ENCODE measurements at places on chromosomes 6 and 20.

DNA sequence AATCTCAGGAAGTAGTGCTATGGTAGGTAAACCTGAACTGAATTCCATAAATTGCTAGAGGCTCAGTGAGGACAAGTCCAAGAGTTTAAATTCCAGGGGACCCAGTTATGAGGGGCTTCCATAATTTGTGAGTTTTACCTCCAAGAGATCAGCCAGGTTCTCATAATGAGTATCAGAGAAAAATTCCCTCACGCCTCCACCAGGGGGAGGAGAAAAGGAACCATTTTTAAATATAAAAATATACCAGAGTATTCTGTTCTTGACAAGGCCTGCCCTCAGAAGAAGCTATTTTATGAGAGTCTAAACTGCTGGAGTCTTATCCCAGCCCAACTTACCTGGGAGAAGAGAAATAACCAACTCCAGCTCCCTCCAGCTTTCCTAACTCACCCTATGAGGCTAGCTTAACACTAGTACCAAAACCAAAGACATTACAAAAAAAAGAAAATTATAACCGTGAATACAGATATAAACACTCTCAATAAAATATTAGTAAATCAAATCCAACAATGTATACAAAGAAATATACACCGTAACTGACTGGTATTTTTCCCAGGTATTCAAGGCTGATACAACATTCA, 158.7 kb downstream of the TFAP2A start:
- DNase-seq, result no peak

DNA sequence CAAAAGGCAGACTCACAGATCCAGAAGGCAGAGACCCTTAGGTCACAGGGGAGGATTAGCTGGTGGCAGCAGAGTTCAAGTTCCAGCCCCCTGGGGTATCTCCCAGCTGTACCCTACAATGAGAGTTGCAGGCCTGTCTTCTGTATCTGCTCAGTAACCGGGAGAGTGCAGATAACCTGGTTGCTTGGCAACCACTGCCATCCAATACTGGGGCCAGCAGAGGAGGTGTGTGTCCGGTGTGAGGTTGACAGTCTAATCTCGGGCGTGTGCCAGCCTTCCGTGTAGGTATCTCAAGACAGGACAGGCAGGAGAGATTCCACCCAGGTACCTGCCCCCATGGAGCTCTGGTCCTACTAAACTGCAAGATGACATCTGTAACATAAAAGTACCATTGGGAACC, 56.6 kb upstream of the TBC1D7 start:
- no peak for DNase-seq

DNA sequence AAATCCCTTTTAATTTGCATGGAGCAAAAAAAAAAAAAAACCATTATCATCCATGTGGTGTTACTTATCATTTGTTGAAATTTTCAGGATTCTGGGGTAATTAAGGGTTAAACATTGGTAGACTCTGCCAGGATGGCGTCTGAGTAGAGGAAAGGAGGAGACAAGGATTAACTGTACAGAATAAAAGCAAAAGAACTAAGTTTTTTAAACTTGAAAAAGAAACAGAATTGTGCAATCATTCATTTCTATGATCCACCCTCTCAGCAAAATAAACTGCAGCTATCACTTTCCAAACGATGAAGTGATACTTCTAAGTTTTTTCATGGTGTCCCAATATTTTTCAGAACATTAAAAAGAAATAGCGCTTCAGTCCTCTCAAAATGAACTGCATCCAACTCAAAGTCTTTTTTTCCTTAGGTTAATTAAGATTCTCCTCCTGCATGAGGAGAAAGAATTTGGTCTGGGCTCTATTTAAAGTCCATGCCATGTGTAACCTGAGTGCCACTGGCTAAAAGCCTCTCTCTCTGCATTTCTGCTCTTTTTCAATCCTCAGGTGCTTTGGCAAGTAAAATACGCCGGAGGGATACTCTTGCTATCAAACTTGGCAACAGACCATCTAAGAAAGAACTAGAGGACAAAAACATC, 69.5 kb upstream of the LTV1 start:
- DNase-seq, result no peak

DNA sequence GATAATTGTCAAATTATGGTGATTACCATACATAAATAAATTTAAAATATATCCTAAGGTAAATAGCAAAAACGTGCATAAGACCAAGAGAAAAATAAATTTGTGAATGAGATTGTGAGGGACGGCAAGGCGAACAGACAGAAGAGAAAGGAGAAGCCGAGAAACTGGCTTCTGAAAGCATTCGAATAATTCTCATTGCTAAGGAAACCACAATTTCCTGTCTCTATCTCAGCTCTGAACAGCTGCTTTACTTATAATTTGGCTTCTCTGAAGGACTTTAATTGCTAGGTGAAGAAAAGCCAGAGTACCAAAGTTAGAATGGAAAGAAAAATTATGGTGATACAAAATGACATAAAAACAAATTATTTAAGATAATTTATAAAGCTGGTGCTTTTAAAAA, 79.0 kb upstream of the RGS17 start:
- no peak for DNase-seq

- no peak for DNase-seq
Observed at GRCh38 chr6:132893772-132894490, 79.6 kb downstream of the RPS12 start.

DNA sequence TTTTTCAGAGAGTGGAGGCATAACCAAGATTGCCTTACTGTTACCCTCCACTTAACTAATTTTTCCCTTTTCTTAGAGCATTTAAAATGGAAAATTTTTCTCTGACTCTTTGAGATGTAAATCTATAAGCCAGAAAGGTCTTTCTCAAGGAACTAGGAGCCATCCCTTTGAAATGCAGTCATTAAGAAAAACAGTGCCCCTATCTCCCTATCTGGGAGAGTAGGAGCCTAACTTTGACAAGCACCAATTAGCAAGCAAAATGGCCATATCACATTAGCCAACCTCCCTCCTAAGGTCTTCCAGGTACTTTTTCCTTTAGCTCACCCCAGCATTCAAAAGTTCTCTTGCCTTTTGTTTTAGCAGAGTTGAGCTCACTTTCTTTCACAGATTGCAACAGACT, 570.5 kb downstream of the EPHA7 start:
- DNase-seq, result no peak

DNA sequence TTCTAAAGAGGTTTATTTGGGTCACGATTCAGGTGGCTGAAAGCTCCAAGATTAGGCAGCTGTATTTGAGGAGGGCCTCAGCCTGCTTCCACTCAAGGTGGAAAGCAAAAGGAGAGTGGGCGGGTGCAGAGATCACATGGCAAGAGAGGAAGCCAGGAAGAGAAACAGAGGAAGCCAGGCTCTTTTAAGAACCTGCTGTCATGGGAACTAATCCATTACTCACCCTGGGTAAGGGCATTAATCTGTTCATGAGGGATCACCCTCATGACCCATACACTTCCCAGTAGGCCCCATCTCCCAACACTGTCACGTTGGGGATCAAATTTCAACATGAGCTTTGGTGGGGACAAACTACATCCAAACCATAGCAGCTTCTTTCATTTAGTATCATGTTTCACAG, 53.9 kb downstream of the DHX35 start:
- no peak for DNase-seq

GRCh38 chr20:48186915-48187314, 401.6 kb upstream of the SULF2 start:
- no peak for DNase-seq

DNA sequence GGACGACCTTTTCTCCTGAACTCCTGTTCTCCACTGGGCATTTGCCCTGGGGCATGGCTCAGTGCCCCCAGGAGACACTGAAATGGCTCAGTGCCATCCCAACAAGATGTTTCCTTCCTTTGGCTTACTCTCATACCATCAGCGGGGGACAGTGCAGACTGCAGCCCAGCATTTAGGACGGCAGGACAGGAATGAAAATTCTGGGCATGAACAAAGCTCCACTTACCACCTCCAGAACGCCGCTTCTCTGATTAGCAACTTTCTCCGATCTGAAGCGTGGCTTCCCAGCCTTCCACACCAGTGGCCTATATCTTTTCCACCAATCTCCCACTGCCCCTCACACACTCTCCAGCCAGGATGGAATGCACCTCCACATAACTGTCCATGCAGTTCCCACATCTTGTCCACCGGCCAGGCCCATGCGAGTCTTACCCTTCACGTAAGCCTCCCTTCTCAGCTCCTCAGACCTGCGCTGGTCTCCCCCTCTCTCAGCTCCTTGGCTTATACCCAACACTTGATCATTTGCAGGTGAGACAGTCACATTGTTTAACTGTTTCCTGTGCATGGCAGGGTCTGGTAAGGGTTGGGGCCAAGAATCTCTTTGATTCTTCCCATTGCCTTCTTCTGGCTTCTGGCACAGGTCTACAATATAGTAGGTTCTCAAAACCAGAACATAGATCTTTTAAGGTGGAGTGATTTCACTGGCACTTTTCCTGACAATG, 114.5 kb downstream of the FYN start:
- DNase-seq, result no peak

DNA sequence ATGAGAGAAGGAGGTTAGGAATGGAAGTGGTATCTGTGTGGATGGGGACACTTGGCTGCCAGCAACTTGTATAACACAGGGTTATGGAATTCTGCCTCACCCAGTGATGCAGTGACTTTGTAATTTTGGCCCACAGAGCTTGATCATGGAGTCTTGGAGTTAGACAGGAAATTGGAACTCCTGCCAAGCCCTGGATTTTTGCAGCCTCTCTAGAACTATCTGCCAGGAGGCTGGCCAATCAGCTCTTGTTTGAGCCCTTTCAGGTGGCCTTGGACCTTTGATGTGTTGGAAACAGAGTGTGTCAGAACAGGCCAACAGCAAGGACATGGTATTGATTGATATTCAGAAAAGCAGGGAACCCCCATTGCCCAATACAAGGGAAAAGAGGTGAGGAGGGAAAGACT, 157.7 kb upstream of the GGTLC1 start:
- no peak for DNase-seq

DNA sequence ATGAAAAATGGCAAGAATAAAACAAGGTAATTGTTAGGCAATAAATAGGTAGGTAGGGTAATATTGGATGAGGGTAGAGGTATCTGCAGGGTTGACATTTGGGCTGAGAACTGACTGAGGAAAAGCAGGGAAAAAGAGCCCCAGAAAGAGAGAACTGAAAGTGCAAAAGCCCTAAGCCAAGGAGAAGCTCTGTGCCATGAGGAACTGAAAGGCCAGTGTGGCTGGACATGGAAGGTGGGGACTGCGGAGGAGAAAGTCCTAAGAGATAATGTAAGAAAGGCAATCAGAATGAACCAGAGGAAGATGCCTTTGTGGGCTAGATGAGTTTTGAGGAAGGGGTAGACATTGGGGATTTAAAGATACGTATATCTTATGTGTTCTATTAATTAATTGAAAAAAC, 9.9 kb upstream of the HIVEP2 start:
- DNase-seq, result no peak

- DNase-seq, result no peak
Observed at GRCh38 chr20:51363378-51363777, 179.1 kb downstream of the NFATC2 start.

Measured in HS-27A (cell line).